ENCODE measurements at places on chromosomes 7 and 10.

GRCh38 chr10:133274751-133275683 is 1.7 kb downstream of the ADAM8 start:
- DNase-seq: peak; percentile 78

GRCh38 chr7:131623154-131623553 is 66.7 kb upstream of the PODXL start:
- DNase-seq: no peak

GRCh38 chr7:33423646-33424020 is 294.3 kb downstream of the BBS9 start:
- no peak for DNase-seq

DNA sequence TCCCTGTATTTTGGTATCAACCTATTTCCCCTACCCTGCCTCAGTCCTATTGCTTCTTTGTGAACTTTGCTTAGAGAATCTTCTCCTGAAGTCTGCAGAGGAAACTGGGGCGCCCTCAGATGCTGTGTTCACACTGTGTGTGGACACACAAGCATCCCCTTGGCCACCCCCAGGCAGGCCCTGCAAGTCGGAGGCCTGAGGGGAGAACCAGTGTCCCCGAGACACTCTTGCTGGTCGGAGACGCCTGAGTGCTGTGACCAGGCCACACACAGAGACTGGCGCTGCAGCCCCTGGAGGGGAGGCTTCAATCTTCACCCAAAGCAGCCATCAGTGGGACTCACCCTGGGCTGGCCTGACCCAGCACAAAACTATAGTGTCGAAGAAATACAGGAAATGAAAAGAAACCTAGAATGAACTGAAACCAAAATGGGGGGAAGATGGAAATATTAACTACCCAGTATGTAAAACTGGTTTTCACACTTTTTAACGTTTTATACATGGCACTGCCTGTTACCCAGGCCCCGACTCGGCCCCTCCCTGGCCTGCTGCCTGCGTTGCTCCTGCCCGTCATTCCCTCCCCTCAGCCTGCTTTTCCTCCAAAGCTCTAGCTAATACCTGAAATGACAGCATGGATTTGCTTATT is 48.4 kb upstream of the FAM20C start:
- no peak for DNase-seq

- no peak for DNase-seq
These were observed 108.9 kb upstream of the HDAC9 start for GRCh38 chr7:18386607-18387006.

- no peak for DNase-seq
These were observed 38.6 kb upstream of the MET start for GRCh38 chr7:116633131-116633988.

GRCh38 chr7:77348371-77348813 is 67.8 kb downstream of the GSAP start:
- no peak for DNase-seq

DNA sequence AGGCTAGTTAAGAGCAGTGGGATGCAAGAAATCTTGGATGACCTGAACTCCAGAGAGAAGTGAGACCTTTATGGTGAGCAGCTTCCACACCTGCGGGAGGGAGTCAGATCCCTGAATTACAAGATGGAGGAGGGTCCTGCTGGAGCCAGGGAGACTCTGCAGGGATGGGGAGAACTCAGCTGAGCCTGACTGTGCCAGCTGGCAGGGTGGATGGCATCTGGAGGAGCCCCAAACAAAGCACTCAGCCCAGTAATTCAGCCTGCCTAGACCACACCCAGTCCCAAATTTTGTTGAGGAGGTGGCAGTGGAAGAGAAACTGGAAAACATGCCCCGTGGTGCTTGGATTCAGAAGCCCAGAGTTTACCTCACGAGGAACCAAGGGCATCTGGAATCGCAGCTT is 208.2 kb downstream of the WDR11 start:
- no peak for DNase-seq
